ENCODE measurements at places on chromosomes 4 and X.
A peak's percentile ranks its signal among the peaks of the same experiment; 100 is the strongest.

DNA sequence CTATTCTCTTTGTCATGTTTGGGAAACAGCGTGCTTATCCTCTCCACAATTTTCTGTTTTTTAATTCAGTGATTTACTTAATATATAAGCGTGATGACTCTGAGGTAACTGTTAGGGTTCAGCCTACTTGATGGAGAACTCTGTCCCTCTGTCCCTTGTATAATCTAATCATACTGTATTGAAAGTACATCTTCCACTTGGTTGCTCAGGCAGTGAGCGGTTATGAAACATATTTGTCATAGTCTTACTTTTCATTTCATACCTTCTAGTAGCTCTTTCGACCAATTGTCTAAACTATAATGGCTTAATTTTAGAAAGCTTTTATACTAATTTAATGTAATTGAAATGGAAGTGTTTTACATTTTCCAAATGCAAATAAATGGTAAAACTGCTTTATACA lies 469.0 kb downstream of the TLL1 start:
- no peak for DNase-seq

GRCh38 chr4:78293348-78293747 lies 236.2 kb downstream of the FRAS1 start:
- peak; percentile 66 for DNase-seq

DNA sequence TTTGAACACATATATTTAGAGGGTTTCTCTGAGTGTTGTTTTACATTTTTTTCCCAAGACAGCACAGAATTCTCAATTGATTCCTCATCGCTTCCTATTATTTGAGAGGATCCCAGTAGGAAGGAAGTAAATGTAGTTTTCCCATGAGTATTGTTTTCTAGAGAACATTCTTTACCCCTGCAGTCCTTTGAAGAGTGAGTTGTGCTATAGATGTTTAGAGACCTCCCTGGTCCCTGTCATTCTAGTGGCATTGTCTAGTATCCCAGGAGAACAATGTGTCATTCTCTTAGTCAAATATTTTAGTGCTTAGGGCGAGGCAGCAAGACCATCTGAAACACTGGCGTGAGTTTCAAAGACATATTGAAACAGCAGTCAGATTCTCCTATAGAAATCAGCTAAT lies 32.5 kb downstream of the SORBS2 start:
- DNase-seq = no peak

DNA sequence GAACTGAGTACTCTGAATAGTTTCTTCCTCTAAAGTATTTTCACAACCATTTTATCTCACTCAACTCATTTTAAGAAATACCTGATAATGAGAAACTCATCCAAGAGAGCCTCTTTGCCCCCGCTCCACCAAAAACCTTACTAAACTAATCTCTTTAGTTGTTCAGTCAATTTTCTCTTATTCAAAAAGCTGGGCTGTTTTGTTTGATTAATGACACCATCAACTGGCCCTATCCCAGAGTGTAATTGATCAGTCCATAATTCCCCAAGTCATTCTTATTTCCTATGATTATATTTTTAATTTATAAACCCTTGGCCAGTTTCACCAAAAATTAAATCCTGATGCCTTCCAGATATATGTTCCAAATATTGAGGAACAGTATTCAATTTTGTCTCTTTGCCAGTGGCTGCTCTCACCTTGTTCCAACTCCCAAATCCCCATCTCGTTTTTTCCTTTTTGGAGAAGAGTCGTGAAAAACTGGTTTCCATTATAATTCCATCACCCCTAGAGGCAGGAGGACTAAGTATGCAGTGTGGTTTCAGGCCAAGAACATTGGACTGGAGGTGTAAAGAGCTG lies 10.4 kb downstream of the LIMCH1 start:
- DNase-seq = no peak

GRCh38 chr4:153785910-153786721 lies 2.8 kb downstream of the SFRP2 start:
- DNase-seq = peak; percentile 67

DNA sequence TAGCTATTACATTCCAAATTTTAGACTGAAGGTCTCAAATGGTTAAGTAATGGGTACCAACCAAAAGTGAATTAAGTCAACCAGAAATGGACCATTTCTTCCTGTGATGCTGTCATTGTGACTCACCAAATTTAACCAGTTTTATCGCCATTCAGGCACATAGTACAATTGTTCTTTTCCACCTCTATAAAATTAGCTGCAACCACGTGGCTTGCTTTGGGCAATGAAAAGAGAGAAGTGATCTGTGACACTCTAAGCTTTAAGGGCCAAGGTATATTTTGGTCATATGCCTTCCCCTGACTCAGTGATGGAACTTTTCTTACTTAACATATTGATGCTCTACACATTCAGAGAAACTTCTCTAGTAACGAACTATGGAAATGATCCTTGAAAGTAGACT lies 20.3 kb upstream of the PHF8 start:
- DNase-seq = no peak

- DNase-seq = peak; percentile 67
These were observed 53.1 kb upstream of the GLRA2 start for GRCh38 chrX:14476205-14476604.

DNA sequence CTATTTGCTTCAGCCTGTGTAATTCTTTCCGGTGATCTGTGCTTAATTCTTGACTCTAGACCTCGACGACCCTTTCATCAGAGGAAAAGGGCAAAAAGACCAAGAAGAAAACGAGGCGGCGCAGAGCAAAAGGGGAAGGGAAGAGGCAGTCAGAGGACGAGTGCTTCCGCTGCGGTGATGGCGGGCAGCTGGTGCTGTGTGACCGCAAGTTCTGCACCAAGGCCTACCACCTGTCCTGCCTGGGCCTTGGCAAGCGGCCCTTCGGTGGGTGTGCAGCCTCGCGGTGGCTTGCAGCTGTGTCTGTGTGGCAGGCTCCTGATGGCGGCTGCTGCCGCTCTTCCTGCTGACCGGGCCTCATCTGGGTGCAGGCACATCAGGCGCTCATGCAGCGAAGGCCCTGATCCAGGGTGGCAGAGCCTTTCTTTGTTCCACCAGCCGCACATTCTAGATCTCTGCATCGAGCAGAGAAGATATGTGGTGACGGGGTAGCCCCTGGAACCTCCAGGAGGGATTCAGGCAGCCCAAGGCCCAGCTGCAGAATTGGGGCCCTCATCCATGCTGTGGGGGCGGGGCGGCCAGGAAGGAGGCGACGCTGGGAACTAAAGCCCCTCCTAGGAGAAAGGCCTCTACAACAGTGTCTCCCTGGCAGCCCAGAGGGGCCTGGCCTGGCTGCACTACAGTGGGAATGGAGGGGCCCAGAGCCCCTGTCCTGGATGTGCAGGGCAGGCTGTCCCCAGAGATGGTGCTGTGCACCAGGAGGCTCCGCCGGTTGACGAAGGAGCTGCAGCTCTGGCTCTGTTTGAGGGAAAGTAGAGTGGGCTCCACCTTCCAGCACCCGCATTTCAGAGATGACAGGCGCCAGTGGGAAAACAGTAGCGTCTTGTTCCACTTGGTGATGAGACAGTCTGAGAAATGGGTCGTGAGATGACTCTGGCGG lies 32.1 kb downstream of the NELFA start:
- DNase-seq = no peak

DNA sequence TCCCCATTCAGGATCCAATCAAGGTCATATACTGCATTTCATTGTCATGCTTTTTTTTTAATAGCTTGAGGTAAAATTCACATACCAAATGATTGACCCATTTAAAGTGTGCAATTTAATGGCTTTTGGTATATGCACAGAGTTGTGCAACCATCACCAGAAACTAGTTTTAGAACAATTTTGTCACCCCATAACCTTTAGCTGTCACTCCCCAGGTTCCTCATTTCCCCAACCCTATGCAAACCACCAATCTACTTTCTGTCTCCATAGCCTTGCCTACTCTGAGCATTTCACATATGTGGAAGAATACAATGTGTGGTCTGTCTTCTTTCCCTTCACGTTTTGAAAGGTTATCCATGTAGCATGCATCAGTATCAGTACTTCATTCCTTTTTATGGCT lies 1.4 kb upstream of the SMAD1 start:
- no peak for DNase-seq

DNA sequence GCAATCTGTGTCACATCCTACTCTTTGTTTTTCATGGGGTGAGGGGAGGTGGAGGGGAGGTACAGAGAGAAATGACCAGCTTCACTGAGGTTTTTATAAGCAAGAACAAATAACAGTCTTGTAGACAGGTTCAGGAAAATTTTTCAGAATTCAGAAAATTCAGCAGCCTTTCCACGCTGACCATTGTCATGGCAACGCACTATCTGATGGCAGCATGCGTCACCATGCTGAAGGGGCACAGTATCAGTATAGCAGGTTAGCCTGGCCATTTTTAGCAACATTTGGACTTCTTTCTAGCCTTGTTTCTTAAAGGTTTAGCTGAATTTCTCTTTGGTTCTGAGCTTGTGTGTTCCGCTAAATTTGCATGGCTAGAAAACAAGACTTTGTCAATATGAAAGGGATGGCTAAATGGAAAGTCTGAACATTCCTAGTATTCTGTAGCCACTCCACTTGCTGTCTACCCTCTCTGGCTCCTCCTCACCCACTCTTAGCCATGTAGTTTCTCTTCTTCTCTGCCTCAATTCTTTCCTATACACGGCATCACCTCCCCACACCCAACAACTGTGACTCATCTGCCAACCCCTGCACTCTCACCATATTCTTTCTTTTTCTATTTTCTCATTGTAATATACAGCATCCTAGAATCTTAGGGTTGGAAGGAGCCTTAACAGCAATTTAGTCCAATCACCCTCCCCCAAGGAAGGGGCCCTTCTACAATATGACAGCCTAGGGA lies 42.7 kb upstream of the CITED1 start:
- DNase-seq = no peak

DNA sequence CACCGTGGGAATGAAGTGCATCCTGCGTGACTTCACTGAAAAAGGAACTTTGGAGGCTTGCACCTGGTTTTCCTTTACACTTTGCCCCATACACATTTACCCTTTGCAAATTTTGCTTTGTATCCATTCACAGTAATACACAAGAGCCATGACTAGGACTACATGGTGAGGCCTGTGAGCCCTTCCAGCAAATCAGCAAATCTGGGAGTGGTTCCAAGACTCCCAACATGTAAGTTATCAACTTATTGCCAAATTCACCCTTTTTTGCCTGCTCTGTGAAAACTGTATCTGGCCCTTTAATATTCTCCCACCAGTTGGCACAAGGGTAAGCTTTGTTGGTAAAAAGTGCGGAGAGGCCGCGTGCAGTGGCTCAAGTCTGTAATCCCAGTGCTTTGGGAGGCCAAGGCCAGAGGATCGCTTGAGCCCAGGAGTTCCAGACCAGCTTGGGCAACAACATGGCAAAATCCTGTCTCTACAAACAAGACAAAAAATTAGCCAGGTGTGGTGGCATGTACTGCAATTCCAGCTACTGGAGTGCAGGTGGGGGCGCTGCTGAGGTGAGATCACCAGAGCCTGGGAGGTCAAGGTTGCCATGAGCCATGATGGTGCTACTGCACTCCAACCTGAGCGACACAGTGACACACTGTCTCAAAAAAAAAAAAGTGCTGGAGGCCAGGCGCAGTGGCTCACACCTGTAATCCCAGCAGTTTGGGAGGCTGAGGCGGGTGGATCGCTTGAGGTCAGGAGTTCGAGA lies 5.0 kb downstream of the PRMT9 start:
- DNase-seq = peak; percentile 52

DNA sequence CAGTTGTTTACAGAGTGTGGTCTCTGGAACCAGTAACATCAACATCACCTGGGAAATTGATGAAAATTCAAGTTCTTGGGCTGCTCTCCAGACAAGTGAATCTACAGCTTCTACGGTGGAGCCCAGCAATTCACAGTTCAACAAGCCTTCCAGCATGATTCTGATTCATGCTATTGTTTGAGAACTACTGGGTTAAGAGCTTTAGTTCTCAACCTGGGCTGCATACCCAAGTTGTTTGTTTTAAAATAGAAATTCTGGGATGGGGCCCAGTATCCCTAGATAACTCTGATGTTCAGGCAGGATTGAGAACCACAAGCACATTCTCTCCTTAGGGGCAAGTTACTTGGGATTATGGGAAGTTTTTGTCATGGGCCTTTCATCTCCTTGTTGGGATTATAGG lies 37.9 kb upstream of the PGK1 start:
- DNase-seq = peak; percentile 40

DNA sequence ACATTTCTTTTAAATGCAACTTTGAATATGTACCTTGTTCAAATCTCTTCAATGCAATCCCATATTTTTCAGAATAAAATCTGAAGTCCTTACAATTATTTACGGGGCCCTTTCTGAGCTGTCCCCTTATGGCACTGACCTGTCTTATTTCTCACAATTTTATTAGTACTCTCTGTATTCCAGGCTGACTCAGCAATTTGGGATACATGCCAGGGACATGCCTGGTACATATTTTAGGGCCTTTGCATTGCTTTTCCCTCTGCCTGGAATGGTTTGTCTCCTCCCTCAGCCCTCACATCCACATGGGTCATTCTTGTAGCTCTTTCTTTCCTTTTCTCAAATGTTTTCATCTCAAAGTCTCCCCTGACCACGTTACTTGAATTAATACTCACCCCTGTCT lies 172.2 kb upstream of the TECRL start:
- DNase-seq = peak; percentile 1

DNA sequence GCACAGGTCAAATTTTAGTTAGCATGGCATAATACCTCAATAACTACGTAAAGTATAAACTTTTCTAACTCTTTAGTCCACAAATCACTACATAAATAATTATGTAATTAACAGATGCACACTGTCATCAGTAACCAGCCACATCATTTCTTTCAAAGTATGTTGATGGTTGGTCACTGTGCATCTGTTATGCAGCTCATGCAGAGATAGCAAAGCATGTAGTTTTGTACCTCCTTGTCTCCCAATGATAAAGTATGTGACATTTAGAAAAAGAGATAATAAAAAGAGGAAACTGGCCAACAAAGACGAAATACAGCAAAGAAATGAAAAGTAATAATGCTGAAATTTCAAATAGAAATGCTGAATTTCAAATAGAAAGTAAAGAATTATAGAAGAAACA lies 2.9 kb downstream of the LAMTOR3 start:
- no peak for DNase-seq

DNA sequence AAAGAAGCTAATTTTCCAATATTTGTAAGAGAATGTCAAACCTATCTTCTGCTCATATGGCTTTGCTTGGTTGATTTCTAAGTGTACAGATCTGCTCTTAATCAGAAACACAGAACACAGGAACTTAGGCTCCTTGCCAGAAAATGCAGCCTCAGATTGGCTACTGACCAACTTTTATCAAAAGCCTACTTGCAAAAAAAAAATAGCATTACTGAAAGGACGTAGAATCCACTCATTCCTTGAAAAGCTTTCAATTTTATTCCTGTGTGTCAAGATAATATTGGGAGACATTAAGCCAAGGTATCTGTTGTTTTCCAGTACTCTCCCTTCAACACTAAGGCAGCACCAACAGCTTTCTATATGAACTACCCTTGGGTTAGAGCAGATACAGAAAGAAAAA lies 127.6 kb upstream of the INTU start:
- DNase-seq = peak; percentile 94

- DNase-seq = no peak
These were observed 35.6 kb downstream of the RAB40A start for GRCh38 chrX:103483720-103484119.

DNA sequence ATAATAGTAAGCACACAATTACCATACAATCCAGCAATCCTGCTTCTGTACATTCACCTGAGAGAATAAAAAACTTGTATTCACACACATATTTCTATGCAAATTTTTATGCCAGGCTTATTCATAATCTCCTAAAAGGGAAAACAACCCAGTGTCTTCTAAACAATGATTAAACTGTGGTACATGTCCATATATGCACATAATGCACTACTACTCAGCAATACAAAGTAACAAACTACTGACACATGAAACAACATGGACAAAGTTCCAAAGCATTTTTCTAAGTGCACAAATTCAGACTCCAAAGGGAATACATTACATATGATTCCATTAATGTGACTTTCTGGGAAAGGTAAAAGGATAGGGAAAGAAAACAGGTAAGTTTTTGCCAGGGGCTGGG lies 18.0 kb upstream of the FMR1 start:
- DNase-seq = no peak

Data from foreskin fibroblast (primary cell).